ENCODE measurements at places on chromosomes 2 and 18.

GRCh38 chr2:43027097-43027873 is 199.1 kb downstream of the ZFP36L2 start:
- DNase-seq, result no peak

- no peak for DNase-seq
Measured at GRCh38 chr2:142605421-142605820, 272.0 kb upstream of the KYNU start.

GRCh38 chr2:36808386-36809068 is 112.0 kb downstream of the VIT start:
- no peak for DNase-seq

GRCh38 chr18:8882632-8883408 is 177.5 kb downstream of the MTCL1 start:
- peak; percentile 54 for DNase-seq

- DNase-seq, result no peak
Measured at GRCh38 chr2:191255756-191256312, 10.6 kb downstream of the MYO1B start.

DNA sequence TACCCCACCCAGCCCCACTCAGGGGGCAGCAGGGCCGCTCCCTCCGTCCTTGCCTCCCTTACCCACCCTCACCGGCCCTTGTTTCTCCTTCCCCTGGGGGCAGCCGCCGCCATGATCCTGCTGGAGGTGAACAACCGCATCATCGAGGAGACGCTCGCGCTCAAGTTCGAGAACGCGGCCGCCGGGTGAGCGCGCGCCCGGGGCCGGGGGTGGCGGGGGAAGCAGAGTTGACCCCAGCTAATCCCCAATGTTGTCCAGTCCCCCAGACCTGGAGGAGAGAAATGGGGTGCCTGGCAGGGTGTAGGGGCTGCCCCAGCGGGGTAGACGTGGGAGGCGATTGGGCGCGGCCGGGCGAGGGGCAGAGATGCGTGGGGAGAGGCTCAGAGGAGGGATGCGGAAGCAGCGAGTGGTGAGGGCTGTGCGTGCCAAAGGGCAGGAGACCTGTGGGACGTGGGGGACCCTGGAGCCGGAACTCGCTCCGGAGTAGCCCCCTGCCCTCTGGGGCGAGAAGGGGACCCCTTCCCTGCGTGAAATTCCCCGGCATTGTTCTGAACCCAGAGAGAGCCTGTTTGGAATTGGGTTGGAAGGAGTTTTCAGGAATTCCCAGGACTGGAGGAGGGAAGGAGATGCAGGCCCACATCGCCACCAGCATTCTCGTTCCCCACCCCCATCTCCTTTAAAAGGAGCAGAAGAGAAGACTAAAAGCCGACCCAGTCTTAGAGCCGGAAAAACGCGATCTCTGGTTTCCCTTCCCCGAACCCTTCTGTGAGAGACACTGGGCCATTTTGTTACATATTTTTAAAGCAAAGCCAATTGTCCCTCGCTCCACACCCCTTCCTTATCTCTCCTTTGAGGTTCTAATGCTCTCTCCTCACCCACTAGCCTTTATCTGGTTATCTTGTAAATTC is 625 bp downstream of the ARPC2 start:
- DNase-seq, result peak; percentile 68

- DNase-seq, result no peak
Measured at GRCh38 chr2:108959401-108959800, 29.6 kb downstream of the EDAR start.

DNA sequence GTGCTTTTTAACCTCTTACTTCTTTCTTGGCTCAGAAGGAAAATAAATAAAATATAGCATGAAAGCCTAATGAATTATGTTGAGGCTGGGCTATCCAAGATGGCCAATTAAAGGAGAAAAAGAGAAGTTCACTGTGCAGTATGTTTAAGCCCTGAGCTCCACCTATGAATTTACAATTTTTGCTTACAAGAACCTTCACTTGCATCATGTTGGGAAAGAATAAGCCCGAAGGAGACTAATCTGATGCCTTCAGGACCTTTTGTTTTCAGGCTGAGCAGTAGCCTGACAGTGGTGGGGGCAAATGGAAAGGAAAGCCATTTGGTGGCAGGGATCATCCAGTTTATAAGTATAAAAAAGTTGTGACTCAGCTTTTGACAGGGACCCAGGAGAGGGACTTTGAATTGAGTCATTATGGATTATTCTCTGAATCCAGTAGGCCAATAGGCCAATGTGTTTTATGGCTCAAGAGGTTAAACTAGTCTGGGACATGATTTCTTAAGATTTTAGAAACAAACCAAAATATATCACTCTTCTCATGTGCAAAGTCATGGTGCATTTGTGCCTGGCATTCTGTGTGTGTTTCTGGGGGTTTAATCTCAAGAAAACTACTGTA is 56.9 kb downstream of the E2F6 start:
- no peak for DNase-seq

GRCh38 chr2:224083638-224084037 is 44.6 kb upstream of the SERPINE2 start:
- DNase-seq, result no peak

DNA sequence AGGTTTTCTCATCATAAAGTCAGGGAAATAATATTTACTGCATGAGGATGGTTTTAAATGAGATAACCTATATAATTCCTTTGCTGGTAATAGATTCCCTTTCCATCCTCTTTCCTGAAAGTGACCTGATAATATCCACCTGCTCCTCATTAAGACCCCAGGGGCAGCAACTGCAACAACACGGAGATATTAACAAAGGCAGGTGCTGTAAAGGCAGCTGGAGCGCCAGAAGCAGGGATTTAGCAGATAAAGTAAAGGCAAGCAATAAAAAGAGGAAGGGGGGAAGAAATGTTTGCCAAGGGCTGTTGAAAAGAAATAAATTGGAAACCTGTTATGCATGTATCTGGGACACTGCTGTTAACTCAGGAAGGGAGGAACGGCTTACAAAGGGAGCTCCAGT is 472.6 kb upstream of the KLHL29 start:
- no peak for DNase-seq

DNA sequence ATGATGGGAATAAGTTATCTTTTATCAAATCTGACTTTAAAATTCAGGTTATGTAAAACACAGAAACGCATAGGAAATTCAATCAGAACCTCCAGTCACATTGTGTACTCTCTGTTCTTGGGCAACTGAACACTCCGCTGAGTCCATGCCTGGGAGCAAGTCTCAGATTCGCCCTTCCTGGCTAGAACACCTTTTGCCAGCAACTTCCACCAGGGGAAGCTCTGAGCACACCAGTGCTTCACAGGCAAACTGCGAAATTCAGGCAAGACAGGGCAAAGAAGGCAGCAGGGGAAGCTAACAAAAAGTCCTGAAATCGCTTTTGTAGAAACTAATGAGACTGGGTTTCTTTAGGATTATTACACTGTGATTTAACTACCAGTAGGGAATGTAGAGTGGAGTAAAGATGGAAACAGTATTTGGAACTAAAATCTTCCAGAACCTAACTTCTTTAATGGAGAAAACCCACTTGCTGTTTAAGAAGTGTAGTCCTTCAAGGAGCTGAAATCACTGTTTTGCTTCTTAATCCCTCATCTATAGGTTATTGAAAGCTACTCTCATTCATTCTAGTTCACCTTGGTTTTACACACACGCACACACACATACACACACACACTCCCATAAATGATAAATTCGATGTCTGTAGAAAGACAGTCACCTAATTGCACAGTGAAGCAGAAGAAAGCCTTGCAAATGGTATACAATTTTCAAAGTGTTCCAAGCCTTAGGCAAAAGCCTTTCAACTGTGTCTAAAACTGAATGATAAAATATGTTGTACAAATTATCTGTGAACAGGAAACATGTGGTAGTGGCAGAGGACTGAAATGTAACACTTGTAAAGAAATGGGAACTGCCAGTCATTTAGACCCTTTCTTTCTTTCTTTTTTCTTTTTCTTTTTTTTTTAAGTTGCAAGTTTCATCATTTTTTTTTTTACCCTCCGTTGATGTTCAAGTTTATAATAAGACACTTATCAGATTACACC is 214.5 kb downstream of the TMEM182 start:
- no peak for DNase-seq

GRCh38 chr2:233116946-233117345 is 56.8 kb downstream of the INPP5D start:
- no peak for DNase-seq

- peak; percentile 36 for DNase-seq
Measured at GRCh38 chr2:74149570-74150319, 2.0 kb upstream of the BOLA3 start.

GRCh38 chr2:137229834-137230233 is 464.5 kb downstream of the THSD7B start:
- no peak for DNase-seq

DNA sequence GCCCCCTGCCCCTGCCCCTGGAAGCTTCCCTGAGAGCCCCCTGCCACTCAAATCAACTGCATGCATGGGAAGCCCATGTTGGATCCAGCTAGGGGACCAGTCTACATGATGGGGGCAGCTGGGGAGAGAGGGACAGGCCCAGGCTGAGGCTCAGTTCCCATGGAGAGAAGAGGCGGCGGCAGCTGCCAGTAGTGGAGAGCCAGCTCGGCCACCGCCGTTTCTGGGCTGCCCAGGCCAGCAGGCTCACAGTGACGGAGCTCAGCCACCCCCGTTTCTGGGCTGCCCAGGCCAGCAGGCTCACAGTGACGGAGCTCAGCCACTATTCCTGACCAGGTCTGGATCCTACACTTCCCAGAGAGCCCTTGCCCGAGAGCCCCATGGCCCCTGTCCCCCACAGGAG is 3.6 kb downstream of the MAB21L4 start:
- DNase-seq, result no peak

DNA sequence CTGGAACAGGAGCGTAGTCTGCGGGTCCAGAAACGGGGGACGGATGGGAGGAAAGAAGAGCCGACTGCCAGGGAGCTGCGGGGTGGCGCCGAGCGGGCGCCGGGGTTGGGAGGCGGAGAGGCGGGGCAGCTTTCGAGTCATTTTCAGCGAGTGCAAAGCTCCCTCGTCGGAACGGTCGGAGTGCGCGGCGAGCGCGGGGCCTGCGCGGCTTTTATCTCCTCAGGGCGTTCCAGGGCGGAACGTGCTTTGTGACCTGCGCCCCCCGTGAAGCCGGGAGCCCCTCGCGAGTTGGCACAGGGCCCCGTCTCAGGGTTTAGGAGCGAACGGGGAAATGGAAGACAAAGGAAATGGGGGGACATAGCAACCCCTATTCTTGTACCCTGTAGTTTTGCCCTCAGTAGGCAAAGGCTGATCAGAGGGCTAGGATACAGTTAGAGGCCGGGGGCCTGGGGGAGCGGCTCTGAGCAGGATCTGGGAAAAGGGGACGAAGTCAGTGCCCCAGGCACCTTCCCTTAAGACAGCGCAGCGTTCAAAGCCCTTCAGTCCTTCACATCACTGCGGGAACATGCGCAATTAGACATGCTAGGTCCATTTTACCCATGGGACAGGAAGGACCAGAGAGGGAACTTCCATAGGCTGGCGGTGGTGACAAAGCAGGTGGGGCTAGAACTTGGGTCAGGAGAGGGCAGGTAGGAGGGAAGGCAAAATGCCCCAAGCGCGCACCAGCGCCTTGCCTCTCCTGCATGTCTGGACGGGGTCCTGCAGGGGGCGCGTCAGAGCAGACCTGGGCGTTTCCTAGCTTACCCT is 60.1 kb upstream of the IL1RL1 start:
- DNase-seq, result peak; percentile 79

GRCh38 chr18:41905786-41906527 is 49.1 kb upstream of the PIK3C3 start:
- DNase-seq, result no peak

- no peak for DNase-seq
Measured at GRCh38 chr2:20604951-20605381, 45.9 kb downstream of the HS1BP3 start.

GRCh38 chr2:134582547-134582899 is 136.3 kb downstream of the TMEM163 start:
- DNase-seq, result no peak

DNA sequence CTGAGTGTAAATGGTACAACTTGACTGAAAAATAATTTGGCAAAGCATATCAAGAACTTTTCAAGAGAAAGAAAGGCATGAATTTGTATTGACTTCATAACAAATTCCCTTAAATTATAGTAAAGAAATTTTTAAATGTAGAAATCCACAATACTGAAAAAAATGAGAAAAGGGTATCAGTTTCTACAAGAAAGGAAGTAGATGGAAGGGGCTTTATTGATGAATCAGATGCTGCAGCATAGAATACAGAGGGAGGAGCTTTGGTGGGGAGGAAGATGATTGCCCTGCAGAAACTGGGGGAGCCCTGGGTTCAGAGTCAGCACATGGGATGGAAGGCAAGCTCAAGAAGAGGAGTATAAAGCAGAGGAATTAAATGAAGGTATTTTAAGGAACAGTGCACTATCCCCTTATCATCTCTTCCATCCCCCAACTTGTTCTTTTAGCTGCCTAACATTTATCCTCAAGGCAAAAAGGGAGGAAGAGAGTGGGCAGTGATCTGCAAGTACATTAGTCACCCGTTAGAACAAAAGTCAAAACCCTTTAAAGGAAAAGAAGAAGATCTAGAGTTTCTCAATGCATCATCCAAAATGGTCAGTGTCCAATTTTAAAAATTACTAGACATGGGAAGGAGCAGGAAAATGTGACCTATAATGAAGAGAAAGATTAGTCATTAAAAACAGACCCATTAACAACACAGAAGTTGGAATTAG is 77.7 kb downstream of the KCTD18 start:
- DNase-seq, result no peak

DNA sequence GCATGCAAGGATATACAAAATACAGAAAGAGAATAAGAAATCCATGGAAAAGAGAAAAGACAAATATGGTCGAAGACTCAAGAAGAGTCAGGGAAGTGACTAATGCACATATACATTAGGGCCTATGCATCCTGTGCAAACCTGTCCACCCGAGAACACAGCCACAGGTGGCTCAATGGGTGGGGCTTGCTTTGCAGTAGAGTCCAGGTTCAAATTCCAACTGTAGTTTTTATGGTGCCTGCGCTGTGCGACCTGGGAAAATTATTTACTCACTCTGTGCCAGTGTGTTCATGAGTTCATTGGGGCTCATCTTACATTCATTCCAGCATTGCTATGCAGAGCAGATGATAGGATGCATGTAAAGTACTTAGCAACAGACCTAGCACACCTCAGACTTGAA is 244.7 kb downstream of the CTNNA2 start:
- DNase-seq, result no peak

DNA sequence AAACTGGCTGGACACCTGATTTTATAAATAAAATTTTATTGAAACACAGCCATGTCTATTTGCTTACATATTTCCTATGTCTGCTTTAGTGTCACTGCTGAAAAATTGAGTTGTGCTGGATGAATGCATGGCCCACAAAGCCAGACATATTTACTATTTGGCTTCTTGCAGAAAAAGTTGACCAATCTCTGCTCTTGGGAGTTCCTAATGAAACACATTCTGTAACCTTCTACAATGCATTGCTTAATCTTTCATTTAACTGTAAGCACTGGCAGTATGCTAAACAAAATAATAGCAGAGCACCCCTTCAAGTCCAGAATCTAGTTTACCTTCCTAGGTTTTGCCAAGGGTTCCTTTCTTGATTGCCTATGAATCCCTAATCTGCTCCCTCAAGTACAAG is 17.7 kb upstream of the SERPINB7 start:
- DNase-seq, result no peak

DNA sequence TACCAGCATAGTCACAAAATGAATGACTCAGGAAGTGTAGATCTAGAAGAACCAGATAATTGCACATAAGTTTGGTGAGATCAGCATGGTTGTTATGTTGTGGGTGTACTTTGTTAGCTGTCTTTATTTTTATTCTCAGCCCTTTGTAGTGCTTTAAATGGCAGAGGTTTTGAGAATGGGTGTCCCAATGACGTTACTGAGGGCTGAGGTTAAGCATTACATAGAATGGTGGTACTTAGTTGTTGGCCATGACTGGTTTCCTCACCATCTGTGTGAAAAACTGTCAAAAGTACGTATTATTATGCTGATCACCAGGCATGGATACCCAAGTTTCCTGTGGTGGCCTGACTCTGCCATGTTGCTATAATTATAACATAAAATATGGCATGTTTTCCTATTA is 165.8 kb downstream of the UBE2E3 start:
- no peak for DNase-seq
